ENCODE measurements at places on chromosomes 16 and 17.

DNA sequence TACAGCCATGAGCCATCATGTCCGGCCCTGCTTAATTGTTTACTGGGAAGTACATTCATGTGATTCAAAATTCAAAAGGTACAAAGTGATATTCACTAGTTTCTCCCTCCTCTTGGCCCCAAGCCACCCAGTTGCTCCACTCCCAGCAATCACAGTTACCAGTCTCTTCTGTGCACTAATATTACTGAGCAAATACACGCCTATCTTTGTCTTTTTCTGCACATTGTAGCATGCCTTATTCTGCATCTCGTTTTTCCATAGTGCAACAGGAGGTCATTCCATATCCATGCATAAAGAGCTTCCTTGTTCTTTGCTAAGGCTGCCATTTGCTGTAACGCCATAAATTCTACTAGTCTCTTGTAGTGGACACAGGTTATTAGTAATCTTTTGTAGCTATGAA lies 2.2 kb upstream of the ALOX15 start:
- DNase-seq: no peak

- no peak for DNase-seq
Observed at GRCh38 chr17:8408371-8408770, 10.7 kb upstream of the RNF222 start.

- DNase-seq: no peak
Observed at GRCh38 chr17:61593426-61593825, 2.4 kb upstream of the NACA2 start.

- DNase-seq: no peak
Observed at GRCh38 chr17:33517746-33518145, 224.7 kb upstream of the ASIC2 start.

DNA sequence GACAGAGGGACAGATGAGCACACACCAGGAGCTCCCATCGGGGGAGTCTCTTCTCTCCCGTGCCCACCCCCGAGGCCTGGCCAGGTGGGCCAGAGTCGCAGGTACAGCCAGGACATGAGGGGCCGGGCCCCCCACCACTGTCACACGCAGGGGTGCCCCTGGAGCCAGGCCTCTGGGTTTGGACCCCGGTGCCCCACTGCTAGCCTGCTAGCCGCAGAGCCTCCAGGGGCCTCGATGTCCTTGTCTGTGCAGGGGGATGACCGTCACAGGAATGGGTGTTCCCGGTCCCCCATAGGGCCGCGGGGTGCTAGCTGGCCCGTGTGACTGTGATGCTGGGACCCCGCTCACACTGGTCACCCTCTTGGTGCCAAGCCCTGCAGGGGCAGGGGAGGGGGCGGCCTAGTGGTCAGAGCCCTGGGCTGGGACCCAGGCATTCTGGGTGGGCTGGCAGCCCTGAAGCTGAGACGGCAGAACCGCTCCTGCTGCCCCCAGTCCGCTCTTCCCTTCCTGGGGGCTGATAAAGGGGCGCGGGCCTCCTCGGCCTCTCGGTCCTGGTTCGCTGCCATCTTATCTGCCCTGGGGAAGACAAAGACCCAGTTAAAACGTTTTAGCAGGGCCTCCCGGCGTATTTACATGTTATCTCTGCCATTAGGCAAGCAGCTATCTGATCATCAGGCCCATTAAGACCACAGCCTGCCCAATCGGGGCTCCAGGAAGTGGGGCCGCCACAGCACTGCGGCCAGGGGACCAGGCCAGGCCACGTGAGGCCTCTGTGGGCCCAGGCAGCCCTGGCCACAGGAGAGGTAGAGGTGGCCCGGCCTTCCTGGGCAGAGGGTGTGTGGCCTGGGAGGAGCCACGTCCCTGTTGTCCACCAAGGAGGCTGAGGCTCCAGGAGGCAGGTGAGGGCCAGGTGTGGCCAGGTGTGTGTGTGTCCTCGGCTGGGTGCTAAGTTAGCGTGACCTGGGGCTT lies 57.2 kb upstream of the ZC3H18 start:
- no peak for DNase-seq

- no peak for DNase-seq
Observed at GRCh38 chr17:11935734-11936406, 61.4 kb downstream of the ZNF18 start.

DNA sequence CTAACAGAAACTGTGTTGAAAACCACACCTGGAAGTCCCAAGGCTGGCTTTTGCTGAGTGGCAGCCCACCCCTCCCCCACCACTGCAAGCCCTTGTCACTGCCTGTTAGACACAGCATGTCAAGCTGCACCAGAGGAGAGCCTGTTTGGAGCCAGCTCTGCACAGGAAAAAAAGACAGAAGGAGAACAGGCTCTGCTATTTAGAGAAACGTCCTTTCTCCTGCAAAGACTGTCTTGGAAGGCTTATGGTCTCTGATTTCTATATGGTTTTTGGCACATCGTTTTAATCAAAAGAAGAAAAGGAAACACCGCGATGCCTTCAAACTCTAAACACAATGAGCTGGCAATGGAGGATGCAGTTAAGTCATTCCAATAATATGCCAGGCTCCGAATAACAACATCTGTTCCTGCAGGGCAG lies 275.5 kb downstream of the MAP2K4 start:
- no peak for DNase-seq

Data from ascending aorta (tissue), 2 donors.